ENCODE measurements at places on chromosomes 3 and 15.

DNA sequence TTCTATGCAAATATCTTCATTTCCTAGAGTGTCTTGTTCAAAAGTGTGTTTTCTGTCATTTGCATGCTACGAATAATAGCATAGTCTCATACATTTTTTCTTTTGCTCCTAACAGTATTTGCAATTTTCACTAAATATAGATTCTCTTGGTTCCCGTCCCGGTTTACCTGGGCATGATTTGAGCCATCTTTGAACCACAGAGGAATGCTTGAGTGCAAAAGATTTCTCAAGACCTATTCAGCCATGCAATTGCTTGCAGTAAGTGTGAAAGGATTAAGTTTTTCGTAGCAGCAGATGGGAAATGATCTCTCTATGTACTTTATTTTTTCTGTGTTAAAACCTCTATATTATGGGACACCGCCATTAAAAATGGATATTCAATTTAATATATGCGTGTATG is 733.0 kb downstream of the ZPLD1 start:
- DNase-seq = no peak

DNA sequence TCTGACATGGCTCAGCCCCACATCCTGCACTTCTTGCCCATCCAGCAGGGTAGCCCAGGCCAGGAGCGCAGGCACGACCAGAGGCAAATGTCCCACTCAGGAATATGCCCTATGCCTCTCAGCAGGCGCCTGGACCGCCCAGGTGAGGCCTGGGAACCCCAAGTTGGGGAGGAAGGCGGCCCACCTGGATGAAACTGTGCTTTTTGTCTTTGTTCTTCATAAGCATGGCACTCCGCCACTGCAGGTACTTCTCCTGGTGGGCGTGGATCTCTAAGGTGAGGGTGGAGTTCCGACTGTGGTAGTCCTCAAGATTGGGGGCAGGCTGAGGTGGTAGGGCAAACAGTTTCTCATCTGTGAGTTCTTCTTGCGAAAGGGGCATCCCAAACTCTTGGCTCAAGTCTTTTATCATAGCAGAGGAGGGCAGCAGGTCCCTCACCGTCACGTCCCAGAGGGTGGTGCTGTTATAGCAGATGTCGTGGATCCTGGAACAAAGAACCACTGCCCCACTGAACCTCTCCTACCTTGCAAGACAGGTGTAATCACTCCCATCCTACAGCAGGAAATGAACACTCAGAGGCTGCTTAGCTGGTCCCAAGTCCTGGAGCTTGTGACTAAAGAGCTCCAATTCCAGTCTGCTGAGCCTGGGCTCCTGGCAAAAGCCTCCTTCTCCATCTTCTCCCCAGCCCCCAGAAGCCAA is 53.2 kb downstream of the ACAD9 start:
- no peak for DNase-seq

GRCh38 chr15:66515901-66516322 is 10.8 kb downstream of the ZWILCH start:
- DNase-seq = no peak

GRCh38 chr3:57637391-57637790 is 40.2 kb upstream of the ARF4 start:
- no peak for DNase-seq

DNA sequence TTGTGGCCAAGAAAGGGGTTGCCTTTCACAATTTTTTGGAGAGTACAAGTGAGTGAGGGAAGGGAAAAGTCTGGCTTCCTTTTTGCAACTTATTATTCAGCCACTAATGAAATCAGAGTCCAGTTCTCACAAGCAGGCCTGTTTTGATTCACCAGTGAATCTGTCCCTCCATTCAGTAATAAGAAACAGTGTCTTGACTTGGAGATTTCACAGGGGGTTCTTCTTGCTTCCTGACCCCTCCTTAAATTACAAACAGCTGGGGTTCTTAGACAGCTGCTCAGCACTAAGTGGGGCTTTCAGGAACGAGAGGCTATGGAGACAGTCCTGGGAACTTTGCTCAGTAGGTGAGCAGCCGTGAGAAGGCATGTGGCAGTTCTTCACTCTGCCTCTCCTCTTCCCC is 24.5 kb downstream of the SEMA3G start:
- no peak for DNase-seq

DNA sequence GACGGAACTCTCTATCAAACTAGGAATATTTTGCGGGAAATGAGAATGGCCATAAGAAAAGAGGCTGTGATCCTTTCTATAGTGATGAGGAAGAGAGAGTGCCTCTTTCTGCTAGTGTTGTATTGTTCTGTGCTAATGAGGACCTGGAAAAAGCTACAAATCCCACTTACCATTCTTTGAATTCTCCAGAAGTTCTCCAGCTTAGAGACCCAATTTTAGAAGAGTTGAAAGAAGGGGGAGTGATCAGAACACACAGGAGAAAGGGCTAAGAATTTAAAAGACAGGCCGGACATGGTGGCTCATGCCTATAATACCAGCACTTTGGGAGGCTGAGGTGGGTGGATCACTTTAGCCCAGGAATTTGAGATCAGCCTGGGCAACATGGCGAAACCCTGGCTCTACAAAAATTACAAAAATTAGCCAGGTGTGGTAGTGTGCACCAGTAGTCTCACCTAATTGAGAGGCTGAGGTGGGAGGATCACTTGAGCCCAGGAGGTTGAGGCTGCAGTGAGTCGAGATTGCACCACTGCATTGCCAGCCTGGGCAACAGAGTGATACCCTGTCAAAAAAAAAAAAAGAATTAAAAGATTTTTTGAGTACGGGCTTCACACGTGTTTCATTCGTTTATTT is 126.9 kb downstream of the IQCH start:
- DNase-seq = no peak

- DNase-seq = peak; percentile 65
Observed at GRCh38 chr15:91407269-91407889, 307.3 kb downstream of the SV2B start.

- no peak for DNase-seq
Observed at GRCh38 chr15:78325092-78325843, 14.9 kb upstream of the CRABP1 start.

DNA sequence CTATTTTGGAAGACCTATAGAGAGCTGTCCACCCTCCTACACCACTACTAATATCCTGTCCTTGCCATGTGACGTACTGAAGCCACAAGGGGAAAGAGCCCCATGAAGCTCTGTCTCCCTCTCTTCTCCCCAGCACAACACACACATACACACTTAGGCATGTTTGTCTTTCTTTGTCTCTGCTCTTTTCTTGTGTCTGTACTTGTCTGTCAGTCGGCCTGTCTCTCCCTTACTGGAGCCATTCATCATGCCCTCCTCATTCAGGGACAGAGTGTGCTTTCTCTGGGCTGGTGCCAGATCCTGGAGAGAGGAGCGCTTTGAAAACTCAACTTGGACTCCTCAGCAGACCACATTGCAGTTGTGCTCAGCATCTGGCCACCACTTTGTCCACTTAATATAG is 47.6 kb downstream of the PSMD6 start:
- DNase-seq = no peak

DNA sequence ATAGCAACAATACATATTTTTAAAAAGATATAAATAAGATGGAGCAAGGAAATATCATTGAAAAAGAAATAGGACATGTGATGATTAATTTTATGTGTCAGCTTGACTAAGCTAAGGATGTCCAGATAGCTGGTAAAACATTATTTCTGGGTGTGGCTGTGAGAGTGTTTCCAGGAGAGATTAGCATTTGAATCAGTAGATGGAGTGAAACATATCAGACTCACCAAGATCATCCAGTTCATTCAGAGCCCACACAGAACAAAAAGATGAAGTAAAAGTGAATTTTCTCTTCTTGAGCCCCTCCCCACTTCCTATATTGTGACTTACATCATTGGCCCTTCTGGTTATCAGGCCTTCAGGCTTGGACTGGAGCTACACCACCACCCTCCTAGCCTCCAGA is 61.6 kb upstream of the TUSC7 start:
- no peak for DNase-seq

DNA sequence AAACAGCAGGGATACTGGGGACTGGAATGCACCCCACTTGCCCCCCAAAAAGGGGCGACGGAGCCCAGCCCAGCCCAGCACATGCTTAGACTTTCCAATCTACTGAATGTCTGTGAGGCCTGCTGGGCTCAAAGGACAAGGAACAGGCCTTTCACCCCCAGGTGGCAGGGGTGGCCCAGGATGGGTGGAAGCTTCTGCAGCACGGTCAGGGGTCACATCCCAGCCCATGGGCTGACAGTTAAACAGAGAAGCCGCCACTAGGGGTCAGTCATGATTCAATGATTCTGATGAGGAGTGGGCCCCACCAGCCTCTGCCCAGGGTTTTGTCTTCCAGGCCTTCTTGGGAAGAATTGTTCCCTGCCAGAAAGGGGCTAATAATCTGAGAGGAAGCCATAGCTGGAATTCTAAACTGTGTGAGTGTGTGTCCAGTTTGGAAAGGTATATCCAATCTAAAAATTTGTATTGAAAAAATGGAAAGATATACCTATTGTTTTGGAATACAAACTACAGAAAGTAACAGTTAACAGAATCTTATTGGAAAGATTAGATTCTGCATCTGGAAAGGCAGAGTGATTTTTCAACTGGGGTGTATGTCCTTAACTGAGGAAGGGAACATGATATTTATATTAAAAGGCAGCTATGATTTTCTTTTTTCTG is 2.2 kb downstream of the CHRNB4 start:
- DNase-seq = peak; percentile 1

DNA sequence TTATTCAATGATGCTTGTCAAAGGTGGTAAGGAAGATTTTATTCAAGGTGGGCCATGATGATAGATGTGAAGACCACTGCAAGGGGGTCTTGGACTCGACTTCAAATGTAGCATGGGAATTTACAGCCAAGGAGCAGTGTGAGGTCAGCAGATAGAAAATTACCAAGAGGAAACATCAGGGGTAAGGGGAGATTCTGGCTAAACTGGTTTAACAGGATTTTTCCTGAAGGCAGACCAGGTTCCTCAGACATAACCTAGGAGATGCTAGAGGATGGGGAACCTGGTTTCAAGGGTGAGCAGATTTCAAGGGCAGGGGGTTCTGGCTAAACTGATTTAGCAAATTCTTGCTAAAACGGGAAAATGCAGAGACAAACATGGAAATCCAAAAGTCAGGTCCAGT is 464.9 kb downstream of the TAFA4 start:
- DNase-seq = no peak

GRCh38 chr3:9036404-9037131 is 73.3 kb upstream of the RAD18 start:
- DNase-seq = peak; percentile 77

DNA sequence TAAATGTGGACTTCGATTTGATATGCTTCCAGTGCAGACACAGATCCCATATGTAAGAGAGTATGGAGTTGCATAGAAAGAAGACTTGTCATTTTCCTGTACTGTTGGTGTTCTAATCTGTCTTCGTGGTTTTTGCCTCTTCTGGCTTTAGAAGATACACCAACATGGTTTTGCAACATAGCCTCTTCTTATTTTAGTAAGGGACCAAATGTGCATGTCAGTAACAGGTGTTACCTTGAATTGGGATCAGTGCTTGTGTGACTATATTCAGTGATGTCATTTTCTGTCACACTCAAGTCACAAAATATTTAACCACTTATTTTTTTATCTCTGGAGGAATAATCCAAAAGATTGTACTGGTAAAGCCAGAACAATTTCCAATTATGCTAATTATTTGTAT is 140.4 kb downstream of the SNRPN start:
- peak; percentile 2 for DNase-seq

- DNase-seq = no peak
Observed at GRCh38 chr15:62612771-62613170, 429.8 kb upstream of the TPM1 start.

GRCh38 chr3:151452841-151453240 is 8.0 kb downstream of the IGSF10 start:
- no peak for DNase-seq

DNA sequence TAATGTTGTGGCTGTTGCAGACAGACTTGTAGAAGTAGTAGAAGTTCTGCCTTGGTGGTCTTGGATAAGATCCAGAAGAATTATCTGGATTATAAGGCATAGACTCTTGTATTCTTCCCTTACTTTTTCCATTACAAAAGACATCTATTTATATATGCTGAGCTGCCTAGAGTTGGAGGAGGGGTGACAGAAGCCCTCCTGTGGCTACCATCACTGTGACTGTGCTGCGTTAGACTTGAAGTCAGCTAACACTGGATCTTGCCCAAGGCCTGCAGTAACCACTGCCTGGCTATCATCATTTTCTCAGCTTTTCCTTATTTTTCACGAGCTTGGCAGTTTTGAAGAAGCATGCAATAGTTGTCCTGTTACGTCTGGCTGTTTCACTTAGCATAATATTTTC is 684.8 kb upstream of the BCHE start:
- no peak for DNase-seq

DNA sequence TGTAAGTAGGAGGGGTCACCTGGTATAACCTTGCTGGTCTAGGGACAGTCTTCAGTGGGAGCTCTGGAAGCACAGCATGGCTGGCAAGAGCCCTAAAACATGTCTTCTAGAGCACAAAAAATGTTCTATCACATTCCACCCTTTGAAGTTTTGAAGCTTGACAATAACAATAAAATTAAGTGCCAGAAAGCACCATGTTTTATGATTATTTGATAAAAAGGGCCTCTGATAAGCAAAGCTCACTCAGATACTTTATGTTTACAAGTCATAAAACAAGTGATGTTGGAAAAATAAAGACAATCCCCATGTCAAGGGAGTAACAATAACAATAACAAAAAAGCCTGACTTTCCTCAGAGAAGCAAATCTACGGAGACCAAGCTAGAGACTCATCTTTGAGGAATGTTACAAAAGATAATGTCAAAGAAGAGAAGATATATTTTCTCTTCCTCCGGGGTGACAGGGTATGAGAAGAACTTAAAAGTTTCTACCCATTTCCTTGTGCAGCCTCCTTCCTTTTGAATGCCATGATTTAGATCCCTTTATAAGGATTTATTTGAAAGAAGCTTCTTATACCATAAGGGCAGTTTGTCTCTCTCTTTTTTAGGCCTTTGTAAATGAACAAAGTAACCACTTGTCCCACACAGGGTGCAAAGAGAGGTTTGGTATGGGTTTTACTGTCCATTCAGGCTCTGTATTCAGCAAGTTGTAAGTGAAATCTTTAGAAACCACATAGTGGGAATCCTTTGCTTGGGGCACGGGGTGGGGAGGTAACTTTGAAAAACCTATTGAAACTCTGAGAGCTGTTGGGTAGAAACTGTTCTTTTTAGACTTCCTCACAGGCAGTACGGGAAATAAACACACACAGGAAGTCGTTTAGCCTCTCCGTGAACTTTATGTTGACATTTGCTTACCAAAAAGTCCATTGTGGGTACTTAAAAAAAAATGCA is 109.6 kb upstream of the RBMS3 start:
- peak; percentile 53 for DNase-seq

GRCh38 chr3:108393128-108393900 is 97.0 kb downstream of the HHLA2 start:
- no peak for DNase-seq

GRCh38 chr3:180062771-180063170 is 26.0 kb upstream of the PEX5L start:
- no peak for DNase-seq

GRCh38 chr15:94970096-94970495 is 738.7 kb downstream of the MCTP2 start:
- no peak for DNase-seq
